T follicular helper cell (primary cell): ENCODE measurements at places on chromosomes 16 and 17.

DNA sequence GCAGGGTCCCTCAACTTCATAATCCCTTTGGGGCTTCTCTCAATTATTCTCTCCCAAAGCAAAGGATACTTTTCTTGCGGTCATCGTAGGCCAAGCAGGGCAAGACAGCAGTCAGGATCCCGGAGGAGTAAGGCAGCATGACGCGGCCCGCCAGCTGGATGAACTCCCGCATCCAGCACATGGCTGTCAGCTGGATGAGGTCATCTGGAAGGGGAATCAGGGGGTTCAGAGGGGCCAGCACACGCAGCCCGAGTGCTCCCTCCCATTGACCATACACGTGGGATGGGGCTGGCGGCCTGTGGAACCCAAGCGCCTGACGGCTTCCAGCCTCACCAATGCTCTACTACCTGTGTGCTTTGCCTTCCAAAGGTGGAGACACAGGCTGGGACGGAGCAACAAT is 19.2 kb downstream of the VAC14 start:
- no peak for DNase-seq

DNA sequence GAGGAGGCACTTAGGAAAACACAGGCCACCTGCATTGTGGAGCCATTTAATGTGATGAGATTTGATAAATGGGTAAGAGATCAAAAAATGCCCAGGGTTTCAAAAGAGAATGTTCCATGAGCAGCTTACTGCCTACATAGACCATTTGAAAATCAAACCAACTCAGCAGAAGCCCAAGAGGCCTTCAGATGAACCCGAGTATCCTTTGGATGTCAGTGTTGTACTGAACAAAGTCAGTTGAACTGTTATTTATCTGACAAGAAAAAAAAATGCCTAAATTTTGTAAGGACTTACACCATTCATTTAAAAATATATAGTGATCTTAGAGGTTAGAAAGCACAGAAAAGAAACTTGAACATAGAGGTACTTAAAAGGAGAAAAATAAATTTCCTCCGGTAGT is 381.7 kb downstream of the ZFHX3 start:
- DNase-seq, result no peak

GRCh38 chr16:11014136-11014535 is 69.8 kb downstream of the CLEC16A start:
- no peak for DNase-seq

GRCh38 chr17:78944956-78945355 is 19.8 kb upstream of the TIMP2 start:
- DNase-seq, result no peak

GRCh38 chr17:76744747-76745146 is 6.8 kb downstream of the MFSD11 start:
- DNase-seq, result no peak

DNA sequence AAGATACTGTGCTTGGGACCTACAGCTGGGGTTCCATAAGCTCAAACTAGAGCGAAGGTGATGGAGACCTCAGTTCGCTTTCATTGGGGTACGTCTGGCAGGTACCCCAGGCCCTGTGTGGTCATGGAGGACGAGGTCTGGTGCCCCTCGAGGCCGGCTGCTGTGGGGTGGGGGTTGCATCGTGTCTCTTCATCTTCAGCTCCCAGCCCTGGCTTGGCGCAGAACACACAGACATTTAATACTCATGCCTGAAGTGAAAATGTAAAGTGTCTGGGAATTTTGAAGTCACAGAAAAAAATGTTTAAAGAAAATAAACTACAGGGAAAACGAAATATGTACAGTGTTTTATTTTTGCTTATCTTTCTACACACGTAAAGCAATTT is 80.5 kb downstream of the TBC1D16 start:
- DNase-seq, result no peak

GRCh38 chr17:51045621-51046020 is 75.0 kb downstream of the SPAG9 start:
- DNase-seq, result no peak

DNA sequence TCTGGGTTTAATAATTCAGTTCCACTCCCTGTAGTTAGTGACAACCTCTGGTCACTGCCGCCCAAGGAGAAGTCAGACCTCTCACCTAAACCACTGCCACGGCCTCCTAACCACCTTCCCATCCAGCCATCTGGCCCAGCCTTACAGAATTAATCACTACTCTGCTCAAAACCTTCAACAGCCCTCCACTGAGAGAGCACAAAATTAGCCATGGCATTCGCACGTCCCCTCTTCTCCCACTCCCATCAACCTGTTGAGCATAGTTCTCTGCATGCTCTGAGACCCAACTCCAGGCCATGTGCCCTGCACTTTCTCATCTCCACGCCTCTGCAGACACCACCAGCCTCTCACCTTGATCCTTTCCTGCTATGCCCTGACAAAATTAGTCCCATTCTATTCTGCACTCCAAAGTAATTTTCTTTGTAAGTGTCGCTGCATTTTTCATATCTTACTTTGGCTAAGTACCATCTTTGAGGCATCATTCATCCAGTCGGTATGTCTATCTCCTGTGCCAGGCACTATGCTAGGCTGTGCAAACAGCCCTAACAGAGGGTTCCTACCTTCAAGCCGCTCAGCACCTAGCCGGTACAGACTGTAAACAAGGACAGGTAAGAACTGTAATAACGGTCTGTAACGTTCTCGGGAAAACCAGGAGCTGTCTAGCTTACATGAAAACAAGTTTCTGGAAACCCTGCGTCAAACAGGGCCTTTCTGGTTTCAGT is 963 bp downstream of the COPRS start:
- DNase-seq, result no peak

- no peak for DNase-seq
Observed at GRCh38 chr16:69223882-69224281, 36.9 kb downstream of the SNTB2 start.

DNA sequence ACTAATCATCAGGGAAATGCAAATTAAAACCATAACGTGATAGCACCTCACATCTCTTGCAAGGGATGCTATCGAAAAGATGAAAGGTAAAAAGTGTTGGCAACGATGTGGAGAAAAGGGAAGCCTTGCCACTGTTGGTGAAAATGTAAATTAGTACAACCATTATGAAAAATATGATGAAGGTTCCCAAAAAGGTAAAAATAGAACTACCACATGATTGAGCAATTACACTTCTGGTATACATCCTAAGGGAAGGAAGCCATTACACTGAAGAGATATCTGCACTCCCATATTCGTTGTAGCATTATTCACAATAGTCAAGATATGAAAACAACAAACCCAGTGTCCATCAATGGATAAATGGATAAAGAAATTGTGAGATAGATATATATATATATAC is 21.5 kb downstream of the ABCA10 start:
- DNase-seq, result no peak

DNA sequence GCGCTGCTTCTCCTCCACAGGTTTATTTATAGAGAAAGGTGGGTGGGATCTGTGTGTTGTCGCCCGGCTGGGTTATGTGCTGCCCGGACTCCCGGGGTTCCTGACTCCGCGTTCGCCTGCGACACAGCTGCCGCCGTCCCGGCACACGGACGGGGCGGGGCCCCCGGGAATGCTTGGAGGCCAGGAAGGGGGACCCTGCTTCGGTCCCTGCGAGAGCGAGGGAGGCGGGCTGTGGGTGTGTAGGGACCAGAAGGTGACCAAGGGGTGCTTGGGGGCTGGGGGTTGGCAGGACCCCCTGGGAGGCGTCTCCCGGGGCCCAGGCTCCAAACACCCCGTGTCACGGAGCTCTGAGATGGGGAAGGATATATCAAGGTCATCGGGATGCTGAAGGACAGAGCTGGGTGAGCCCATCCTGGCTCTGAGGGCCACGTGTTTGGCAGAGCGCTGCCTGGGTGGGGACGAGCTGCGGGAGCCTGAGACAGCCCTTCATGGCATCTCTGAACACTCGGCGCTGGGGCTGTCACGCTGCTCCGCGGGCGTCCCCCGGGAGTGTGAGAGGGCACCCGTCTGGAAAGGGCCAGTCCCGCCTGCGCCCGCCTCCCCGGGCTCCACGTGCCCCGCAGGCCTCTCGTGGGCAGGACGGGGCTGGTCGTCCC is 4.2 kb downstream of the CACNA1H start:
- DNase-seq, result no peak

DNA sequence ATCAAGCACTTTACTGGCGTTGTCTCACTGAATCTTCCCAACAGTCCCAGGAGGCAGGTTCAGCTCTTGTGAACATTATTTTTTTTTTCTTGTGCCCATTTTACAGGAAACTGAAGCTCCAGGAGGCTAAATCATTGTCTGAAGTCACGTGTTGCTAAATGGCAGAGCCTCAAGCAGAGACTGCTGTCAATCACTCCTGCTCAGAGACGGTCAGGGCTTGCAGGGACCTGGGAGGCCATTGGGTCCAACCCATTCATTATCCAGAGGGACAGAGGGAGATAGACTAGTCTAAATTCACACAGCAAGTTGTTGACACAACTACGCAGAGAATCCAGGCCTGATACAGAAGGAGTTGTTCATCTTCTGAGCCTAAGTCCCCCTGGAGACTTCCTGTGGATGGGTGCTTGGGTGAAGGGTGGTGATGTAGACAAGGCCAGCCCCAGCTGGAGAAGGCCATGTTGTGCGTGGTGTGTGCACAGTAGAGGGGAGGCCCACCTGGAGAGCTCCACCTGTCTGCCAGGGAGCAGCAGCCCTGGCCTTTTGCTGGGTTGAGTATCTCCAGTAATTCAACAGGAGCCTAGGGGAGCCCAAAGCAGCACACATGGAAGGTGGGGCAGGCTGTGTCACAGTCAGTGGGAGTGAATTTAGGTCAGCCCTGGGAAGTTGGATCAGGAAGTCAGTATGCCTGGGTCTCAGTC is 24.3 kb upstream of the C1QL1 start:
- no peak for DNase-seq

- DNase-seq, result no peak
Observed at GRCh38 chr17:27793906-27794569, 6.3 kb downstream of the NOS2 start.

DNA sequence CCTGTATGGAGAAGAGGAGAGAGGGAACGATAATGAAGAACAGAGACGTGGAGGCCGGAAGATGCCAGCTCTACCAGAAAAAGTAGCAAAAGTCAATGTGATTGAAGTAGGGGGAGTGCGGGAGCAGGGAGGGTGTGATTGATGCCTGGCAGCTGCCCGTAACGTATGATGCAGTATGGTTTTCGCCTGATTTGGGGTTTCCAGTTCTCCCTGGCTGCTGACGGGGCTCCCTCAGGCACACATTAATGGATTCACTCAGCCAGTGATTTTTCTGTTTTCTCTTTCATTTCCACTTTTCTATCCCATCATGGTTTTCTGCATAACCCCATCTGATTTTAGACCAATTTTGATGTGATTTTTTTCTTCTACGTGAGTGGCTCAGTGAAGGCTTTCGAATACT is 62.1 kb downstream of the PRKCA start:
- DNase-seq, result no peak

DNA sequence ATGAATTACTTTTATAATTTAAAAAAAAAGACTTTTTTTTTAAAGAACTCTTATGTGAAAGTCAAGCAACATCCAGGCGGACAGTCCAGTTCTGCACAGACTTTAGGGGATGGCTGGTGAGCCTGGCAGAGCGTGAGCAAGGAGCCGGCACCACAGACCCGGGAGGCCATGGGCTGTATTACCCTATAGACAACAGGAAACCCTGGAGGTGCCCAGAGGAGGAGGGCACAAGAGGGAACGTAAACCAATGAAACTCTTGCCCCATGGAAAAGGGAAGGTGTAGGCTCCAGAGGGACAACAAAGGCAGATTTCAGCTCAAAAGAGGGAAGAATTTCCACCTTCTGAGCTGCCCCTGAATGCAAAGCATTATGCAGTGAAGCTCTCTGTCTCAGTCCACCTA is 25.5 kb upstream of the RPH3AL start:
- no peak for DNase-seq

DNA sequence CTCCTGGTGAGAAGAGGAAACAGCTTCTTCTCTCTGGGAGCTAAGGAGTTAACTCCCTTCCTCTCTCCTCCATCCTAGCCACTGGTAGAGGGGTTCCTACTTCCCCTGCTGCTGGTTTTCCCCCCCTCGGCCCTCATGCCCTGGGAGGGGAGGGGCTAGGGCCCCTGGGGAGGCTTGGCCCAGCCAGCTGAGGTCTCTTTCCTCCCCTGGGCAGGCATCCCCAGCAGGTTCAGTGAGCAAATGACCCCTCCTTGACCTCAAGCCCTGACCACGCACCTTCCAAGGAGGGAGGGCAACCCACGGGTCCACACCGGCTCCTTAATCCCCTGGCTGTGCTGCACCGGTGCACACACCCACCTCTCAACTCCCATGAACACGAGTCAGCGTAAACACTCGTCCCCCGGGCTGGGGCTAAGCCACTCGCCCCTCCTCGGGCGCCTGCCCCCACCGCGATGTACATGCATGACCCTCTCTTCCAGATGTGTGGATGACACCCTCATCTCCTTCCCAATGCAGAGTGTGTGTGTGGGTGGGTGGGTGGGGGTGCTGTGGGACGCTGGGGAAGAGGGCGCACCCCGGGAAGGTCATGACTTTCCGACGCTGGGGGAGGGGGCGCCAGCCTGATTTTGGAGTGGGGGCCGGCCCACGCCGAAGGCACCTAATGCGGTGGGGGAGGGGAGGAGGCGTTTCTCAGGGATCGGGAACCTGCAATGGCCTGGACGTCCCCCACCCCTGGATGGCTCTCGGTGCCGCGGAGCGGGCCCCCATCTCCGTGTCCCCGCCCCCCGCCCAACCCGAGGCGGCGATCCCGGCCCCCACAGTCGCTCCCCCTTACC is 33.7 kb downstream of the SRCIN1 start:
- no peak for DNase-seq

GRCh38 chr17:751269-752001 is 629 bp downstream of the GEMIN4 start:
- DNase-seq, result no peak

- DNase-seq, result no peak
Observed at GRCh38 chr16:71865173-71865863, 18.7 kb downstream of the ZNF821 start.

DNA sequence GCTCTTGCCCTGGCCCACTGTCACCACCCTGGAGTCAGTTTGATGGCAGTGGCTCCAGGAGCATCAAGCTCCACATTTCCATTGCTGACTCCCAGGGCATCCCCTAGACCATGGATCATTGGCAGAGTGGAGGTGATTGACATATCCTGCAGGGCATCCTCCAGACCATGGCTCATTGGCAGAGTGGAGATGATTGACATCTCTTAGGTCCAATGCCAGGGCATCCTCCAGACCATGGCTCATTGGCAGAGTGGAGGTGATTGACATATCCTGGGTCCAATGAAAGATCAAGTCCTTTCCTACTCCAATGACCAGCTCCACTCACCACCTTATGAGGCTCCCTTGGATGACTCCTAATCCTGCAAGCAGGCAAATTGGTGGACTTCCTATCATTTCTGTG is 174.3 kb upstream of the NLRP1 start:
- DNase-seq, result no peak

- DNase-seq, result no peak
Observed at GRCh38 chr16:14334366-14335080, 263.4 kb downstream of the MRTFB start.

DNA sequence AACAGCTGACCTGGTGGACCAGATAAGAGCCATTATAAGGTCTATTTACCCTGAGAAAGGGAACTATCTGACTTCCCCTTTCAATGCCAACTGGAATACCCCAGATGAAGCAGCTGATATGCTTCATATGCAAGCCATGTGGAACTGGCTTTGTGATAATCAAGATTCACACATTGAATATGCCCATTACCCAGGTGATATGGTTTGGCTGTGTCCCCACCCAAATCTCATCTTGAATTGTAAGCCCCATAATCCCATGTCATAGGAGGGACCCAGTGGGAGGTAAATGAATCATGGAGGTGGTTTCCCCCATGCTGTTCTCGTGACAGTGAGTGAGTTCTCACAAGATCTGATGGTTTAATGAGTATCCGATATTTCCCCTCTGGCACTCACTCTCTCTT is 42.1 kb downstream of the IKZF3 start:
- DNase-seq, result no peak

- no peak for DNase-seq
Observed at GRCh38 chr17:71922439-71922838, 198.4 kb upstream of the SOX9 start.

GRCh38 chr17:1108765-1109605 is 70.8 kb downstream of the ABR start:
- DNase-seq, result peak; percentile 56
